ENCODE measurements at places on chromosomes 6 and 20.

DNA sequence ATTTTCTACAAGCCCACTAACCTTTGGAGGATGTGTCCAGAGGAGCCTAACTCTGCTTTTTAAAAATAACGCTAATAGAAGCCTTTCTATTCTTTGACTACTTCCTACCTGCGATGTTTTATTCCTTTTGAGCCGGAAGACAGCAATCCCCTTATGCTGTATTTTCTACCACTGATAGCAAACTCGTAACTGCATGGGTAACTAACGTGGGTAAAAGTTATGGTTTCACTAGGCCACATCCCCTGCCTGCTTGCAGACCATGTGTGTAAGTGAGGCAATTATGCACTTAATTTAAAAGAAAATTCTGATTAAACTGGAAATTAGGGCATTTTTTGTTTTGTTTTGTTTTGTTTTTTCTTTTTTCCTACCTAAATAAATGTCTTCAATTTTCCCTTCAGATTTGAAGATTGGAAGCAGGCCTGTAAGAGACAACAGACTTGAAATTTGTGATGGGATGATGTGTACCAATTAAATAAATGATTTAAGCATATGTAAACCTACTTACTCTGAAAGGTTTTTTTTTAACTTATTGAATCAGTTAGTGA lies 931 bp downstream of the UFL1 start:
- peak; percentile 7 for DNase-seq

- DNase-seq: no peak
Measured at GRCh38 chr6:158422629-158423238, 110.5 kb downstream of the TULP4 start.

- no peak for DNase-seq
Measured at GRCh38 chr6:110054664-110055386, 76.7 kb downstream of the GPR6 start.

- DNase-seq: no peak
Measured at GRCh38 chr6:132209351-132209750, 191.9 kb downstream of the MOXD1 start.

- peak; percentile 84 for DNase-seq
Measured at GRCh38 chr20:57381596-57382503, 9.3 kb upstream of the RBM38 start.

All from SK-N-SH (cell line).